ENCODE measurements at places on chromosomes 5 and 9.

DNA sequence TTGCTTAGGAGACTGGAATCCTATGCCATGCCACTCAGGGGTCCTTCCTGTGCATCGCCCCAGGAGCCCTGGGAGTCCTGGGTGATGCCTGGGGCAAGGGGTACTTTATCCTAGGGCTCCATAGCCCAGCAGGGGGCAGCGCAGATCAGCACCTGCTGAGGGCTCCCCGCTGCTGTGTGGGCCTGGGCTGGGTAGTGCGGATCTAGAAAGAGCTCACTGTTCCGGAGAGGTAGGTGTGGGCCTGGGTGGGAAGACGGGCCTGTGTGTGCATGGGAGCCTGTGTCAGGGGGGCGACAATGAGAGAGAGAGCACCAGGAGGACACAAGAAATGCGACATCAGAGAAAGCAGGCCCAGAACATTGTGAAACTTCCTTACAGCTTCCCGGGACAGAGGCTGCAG is 11.4 kb upstream of the DAB2IP start:
- no peak for DNase-seq

DNA sequence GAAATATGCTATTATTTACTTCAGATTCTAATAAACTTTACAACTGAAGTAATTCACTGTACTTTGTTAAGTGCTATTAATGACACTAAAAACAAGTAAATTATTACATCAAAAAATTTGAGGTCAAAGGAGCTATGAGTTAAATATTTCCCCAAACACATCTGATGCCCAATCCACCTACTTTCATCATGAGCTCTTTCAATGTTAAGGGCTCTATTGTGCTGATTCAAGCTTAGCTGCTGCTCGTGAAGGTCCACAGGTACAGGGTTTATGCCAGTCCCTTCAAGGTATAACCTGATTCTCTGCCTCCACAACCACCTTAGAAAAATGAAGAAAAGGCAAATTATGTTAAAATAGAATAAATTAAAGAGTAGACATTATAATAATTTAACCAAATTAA is 24.2 kb downstream of the NADK2 start:
- no peak for DNase-seq

DNA sequence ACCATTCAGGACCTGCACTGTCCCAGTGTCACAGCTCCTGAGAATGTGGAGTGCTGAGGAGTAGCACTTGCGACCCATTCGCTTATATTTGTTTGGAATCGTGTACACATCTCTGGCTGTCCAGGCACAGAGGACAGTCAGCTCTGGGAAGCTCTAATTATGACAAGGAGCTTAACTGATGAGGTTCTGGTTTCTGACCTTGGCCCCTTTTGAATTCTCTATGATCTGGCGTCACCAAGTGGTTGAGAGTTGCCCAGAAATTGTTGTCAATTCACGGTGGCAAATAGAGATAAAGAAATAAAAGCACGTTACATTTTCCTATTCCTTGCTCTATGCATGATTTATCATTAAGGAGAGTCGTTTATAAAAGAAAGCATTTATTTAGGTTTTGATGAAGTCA is 34.9 kb upstream of the LECT2 start:
- DNase-seq = no peak

GRCh38 chr9:82115331-82115730 is 126.8 kb downstream of the SPATA31D1 start:
- DNase-seq = no peak

Data from GM19239 (cell line).